ENCODE measurements at places on chromosomes 11 and 22.

GRCh38 chr11:71357414-71357813 lies 90.8 kb downstream of the DHCR7 start:
- DNase-seq: no peak

- no peak for DNase-seq
Measured at GRCh38 chr11:124892750-124893454, 4.8 kb downstream of the ROBO4 start.

DNA sequence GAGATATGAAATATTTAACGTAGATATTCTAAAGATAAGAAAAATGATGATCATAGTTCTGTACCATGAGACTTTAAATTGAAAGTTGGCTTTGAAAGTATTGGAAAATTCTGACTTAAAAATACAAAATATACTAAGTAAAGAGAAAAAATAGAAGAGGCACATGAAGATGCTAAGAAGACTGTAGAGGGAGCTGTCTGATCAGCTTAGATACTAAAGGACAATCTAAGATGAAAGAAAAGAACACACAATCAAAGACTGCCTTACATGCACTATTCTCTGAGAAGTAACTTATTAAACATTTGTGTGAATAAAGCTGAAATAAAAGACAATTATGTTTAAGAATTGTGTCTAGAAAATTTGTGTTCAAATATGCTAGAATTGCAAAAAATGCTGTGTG lies 55.1 kb downstream of the RBMXL2 start:
- DNase-seq: no peak

DNA sequence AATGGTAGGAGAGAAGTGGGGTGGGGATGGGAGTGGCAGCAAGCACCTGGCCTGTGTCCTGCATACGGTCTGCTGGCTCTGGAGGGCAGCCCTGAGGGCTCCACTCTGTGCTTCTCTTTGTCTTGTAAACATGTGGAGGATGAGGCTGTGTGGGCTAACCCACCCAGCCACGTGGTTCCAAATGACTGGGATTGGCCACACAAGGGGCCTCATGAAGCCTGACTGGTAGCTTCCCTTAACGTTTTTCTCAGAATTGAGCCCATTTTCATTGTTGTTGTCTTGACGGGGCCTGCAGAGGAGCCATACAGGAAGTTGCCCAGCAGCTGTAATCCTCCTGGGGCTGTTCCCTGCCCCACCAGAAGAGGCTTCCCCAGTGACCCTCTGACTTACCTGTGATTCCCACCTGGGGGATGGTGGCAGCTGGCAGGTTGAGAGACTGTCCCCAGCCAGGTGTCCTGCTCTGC lies 18.0 kb downstream of the DERL3 start:
- DNase-seq: no peak

DNA sequence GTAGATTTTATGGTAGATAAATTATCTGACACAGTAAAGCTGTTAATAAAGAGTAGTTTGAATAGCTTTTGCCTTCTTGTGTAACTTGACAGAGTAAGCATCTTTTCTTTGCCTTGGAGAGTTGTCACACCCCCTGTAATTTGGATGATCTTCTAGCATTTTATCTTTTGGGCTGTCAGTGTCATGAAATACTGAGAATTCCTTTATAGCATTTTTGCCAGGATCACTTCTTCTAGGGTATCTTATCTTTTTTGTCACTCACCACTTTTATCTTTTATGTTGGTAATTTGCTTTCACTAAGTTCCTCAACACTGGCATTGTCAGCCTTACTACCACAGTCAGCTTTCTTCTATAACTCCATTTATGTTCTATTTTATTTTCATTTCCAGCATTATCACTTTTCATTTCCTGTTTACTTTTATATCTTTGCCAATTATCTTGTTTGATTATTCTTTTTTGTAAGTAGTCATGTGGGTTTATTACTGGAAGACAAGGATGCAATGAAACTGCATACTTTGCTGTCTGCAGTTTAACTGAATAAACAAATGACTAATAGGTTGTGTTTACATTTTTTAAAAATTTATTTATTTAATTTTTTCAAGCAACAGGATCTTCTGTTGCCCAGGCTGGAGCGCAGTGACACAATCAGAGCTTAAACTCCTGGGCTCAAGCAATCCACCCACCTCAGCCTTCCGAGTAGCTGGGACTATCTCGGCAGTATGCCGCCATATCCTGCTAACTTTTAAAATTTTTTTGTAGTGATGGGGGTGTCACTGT lies 28.1 kb upstream of the ACAT1 start:
- DNase-seq: no peak

DNA sequence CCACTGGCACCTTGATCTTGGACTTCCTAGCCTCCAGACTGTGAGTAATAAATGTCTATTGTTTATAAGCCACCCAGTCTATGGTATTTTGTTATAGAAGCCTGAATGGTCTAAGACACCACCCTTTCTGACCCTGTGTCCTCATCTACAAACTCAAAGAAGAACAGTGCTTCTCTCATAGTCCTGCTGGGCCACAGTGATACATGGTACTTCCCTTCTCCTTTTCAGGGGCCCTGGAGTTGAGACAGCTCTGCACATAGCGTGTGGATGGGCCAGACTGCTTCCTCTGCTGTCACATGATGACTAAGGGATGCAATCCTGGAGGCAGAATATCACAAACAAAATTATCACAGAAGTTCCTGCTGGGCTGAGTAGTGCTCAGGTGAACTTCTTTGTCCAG lies 5.0 kb downstream of the KCNJ11 start:
- DNase-seq: no peak

DNA sequence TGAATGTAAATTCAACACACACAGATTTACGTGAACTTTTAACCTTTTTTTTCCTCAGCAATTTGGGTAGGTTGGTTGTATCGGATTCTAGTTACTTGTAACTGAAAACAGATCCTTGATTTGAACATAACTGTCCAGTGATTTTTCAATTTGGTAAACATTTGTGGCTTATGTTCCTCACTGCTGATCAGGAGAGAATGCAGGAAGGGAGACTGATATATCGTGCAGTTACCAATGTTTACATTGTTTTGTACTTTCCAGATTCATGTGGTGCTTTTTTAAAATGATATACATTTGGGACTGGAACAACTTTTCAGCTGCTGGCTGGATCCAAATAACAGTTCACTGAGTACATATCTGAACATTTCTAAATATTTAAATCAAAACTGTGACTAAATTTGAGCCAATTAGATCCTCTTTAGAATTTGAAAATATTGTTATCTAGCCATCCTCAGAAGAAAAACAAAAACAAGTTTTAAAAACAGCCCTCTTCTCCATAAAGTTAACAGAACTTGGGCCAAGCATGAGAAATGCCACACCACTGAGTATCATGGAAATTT lies 84.3 kb upstream of the MTMR2 start:
- no peak for DNase-seq

DNA sequence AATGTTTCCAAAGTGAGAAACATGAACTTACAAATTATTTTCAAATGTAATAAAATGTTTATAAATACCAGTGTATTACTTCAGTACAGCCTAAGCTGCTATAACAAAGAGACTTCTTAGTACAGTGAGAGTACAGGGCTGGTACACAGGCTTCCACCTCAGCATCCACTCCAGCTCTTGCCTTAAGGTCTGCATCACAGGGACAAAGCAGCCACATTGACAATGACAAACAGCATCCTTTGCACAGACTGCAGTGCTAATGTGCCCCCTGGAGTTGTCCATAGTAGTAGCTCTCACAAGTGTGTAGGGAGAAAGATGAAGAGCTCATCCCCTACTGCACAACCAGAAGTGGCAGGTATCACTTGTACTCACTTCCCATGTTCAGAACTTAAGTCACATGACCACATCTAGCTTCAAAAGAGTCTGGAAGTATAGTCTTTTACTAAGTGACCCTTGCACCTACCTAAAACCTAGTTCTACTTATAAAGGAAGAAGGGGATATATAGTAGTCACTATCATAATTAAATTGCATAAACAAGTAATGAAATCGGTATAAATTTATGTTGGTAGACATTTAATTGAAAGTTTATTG lies 10.7 kb upstream of the LIPT2 start:
- no peak for DNase-seq

GRCh38 chr11:31127290-31127689 lies 242.2 kb downstream of the DCDC1 start:
- DNase-seq: no peak

DNA sequence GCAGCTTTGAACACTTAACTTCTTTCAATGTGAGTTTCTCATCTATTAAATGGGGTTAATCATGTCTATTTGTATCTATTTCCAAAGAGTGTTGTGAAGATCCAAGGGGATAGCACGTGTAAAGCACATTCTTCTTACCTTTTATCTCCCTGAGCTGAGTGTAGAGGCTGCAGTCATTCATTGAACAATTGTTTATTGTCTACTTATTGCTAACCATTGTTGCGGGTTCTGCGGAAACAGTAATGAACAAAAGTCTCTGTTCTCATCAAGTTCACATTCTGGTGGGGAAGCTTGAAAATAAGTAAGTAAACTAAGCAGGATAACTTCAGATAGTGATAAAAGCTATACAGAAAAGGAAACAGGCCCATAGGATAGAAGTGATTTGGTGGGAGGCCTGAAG lies 27.4 kb upstream of the PLET1 start:
- DNase-seq: no peak

DNA sequence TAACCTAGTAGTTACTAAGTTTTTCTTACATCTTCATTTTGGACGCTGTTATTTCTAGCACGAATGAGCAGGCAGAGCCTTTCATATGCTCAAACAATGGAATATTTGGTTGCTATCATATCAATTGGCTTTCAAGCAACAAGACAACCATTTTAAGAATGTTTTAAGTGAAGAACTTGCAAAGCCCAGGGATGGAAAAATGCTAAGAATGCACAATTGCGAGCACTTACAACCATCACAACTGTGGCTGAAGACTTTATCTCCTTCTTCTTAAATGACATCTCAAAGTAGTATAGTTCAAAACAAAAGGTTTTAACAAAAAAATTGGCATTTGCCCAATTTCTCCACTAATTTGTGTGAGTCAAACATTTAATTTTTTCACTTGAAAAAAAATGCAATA lies 8.3 kb upstream of the MMP1 start:
- DNase-seq: no peak

- no peak for DNase-seq
Measured at GRCh38 chr11:45102810-45103621, 43.4 kb upstream of the PRDM11 start.

- DNase-seq: no peak
Measured at GRCh38 chr11:82872377-82873150, 27.7 kb downstream of the PRCP start.

DNA sequence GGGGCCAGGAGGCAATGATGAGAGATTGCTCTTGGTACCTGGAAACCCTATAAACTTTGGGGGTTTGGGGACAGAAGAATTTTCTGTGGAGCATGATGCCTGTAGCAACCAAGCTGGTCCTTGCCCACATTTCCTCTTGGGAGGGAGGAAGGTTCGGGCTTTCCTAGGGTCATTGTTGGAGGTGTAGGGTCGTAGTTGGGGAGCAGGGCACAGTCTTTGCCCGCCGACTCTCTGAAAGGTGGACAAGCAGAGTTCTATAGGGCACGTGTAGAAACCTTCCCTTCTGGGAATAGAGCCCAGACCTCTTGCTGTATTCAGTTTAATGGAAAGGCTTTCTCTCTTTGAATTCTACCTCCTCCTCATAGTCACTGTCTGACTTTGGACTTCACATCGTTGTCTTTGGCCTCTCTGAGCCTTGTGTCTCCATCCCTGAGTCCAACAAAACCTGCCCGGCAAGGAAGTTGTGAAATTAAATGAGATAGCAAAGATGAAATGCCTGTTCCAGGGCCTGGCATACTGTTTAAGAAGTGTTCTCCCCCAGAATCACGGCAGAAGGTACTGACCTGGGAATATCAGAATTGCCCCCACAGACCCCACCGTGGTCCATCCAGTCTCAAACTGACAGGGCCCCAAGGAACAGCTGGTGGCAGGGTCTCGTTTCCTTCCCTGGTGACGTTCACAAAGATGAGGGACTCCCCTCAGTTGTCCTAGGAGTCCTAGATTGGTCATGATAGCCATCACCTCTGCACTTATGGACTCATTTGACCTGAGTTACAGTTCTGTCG lies 1.6 kb downstream of the PRDM11 start:
- DNase-seq: no peak

- no peak for DNase-seq
Measured at GRCh38 chr11:14148653-14149273, 186.2 kb downstream of the SPON1 start.

DNA sequence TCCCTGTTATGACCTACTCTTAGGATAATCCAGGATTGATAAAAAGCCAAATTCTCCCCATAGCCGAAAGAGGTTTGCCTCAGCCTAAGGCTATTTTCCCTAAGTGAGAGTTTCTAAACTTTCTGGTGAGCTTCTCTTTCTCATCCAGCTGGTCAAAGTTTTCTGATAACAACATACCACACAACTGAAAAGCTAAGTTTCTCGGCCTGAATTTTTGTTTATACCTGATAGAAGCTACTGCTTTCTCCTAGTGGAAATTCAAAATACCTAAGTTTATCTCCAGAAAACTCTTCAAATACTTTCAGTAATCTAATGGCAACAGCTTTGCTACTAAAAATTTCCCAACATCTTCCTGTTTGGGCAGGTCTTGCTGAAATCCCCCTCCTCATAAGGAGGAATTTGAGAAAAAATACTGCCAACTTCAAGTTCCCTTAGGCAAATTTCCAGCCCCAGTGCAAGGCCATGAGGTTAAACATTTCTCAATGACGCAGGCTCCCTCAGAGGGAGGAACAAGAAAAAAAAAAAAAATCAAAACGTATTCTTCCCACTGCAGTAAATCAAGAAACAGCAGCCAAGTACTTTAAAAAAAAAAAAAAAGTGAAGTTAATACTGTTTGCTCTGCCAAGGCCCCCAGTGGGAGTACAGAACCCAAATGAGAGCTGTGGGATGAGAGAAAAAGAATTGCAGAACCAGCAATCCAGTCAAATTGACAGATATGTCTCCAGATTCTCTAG lies 127.0 kb downstream of the MRTFA start:
- DNase-seq: no peak

DNA sequence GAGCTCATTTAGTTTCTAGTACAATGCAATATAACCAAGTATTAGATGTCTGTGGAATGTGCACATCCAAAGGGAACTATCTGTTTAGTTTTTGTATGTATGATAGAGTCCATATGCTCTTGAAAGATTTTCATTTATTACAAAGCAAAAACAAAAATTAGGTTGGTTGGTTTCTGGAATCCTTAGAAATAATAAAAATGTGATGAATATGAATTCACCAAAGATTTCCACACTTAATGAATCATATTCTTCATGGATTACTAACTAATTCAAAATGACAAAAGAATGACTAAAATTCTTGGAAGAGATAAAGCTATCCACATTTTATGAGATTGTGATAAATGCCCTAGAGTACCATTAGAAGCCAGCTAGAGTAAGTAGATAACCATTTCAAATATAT lies 261.1 kb downstream of the SBF2 start:
- no peak for DNase-seq

All from stimulated activated CD8-positive, alpha-beta memory T cell treated with anti-CD3 and anti-CD28 coated beads, Interleukin-4, amount 100 ng/mL, for 1 hour (primary cell).